Activated CD8-positive, alpha-beta memory T cell treated with anti-CD3 and anti-CD28 coated beads for 1 hour (primary cell): ENCODE measurements at places on chromosomes 1 and 21.

DNA sequence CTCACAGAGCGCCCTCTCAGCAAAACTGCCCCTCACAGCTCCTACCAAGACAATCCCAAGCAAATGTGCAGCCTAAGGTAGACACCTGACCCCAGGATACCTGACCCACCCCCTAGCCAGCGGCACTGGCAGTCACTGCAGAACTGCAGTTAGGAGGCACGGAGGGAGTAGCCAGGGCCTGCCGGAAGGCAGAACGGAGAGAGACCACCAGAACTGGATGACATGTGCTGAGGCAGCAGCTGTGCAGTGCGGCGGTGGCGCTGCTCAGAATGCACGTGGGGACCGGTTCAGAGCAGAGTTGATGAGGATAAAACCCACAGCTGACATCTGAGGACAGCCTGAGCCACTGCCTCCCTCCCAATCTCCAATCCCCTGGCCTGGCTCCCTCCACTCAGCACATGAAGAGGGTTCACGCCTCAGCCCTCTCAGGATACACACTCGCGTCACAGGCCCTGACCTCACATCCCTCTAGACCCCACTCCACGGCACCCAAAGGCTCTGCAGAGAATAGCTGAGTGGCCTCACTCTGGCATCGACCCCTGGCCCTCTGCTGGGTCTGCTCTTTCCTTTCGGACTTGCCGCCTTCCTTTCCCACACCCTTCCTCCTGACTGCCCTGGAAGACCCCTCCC, 29.6 kb downstream of the UBE2G2 start:
- no peak for DNase-seq

GRCh38 chr21:42780617-42781016, 98.7 kb downstream of the WDR4 start:
- no peak for DNase-seq

DNA sequence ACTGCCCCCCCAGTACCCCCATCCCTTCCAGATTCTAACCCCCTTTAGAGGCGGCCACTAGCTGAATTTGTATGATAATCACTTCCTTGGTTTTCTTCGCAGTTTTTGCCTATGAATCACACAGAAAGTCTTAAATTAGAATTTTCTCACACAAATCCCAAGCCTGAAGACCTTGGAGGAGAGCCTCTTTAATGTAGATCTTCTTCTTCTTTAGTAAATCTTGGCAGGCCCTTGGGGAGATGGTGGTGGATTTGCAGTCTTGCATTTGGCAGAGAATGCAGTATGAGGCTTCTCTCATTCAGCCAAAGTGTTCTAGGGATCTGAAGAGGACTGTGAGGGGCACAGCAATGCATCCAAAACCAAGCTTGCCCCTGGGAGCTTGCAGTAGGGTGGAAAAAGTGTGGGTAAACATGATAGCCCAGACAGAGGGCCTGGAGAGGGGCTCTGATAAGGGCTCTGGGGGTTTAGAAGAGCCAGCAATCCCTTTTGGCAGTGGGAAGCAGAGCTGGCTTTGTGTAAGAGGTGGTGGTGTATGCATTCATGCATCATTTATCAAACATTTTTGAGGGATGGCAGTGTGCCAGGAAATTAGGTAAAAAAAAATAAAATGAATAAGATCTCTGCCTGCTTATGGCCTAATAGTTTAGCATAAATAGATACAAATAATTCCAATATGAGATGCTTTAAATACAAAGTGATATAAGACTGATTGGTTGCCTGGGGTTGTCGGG, 7.7 kb upstream of the CDC42 start:
- DNase-seq, result no peak

DNA sequence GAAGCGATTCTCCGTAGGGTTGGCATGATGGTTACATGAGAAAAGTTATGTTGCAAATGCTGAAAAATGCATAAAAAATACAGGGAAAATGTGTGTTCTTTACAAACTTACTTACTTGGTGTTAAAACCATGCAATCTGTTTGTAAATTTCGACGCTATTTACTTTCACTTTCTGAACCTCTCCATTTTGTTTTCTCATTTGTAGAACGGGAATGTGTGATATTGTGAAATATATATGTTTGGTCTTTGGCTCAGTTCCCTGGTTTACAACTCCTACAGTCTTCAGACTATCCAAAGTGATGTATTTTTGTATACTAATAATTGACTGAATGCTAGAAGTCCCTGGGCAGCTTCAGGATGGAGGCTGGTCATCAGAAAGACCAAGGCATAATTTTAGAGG, 982.3 kb downstream of the ADGRL2 start:
- DNase-seq, result no peak

- no peak for DNase-seq
Measured at GRCh38 chr1:91476533-91477217, 24.0 kb upstream of the CDC7 start.

DNA sequence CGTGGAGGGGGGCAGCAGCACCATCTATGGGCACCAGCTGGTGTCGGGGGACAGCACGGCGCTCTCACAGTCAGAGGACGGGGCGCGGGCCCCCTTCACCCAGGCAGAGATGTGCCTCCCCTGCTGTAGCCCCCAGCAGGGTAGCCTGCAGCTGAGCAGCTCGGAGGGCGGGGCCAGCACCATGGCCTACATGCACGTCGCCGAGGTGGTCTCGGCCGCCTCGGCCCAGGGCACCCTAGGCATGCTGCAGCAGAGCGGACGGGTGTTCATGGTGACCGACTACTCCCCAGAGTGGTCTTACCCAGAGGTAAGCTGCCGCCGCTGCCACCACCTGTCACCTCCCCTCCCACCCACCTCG, 106.2 kb upstream of the VAMP3 start:
- DNase-seq, result no peak

DNA sequence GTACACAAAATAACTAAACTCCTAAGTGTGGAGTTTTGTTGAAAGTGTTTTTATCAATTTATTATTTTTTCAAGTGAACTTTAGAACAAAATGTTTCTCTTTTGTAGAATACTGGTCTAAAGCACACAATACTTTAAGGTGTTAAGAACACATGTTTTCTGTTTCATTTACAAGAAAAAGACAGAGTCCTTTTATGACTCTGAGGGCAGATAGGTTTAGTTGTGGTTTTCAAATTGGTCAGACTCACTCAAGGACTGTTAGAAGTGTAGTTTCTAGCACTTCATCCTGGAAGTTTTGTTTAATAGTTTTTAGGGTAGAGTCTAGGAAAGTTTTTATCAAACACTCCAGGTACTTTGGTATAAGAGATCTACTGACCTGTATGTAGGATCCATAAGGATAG, 376.5 kb downstream of the LRRIQ3 start:
- DNase-seq, result no peak

DNA sequence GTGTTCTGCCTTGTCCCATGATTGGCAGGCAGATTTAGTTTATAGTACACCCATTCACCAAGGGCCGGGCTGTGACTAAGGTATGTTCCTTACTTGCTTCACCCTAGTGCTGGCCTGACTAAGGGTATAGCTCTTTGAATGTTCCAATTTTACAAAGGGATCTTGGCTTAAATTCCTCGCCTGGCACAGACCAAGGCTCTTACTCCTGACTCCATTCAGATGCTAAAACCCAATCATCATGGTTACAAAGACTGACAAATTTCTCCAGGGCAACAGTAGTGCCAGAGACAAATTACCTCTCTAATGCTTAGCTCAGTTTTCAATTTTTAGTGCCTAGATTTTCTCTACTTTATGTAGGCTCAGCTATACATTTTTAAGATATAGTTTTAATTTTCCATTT, 11.5 kb upstream of the C1orf53 start:
- no peak for DNase-seq

DNA sequence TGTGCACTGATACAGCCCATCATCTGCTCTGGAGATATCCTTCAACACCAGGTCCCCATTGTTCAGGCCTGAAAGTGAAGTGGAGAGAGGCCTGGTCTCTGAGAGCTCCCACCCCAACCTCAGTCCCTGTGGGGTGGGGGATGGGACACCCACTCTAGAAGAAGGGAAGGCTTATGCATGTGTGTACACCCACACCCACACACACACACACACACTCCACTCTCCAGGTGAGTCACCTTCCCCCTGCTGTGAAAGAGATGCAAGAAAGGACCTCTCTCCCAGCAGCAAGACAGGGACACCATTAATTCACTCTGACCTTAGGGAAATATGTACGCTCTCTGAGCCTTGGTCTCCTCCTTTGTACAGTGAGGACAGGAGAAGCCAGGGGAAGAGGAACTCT, 5.9 kb downstream of the VSIG8 start:
- DNase-seq, result no peak

DNA sequence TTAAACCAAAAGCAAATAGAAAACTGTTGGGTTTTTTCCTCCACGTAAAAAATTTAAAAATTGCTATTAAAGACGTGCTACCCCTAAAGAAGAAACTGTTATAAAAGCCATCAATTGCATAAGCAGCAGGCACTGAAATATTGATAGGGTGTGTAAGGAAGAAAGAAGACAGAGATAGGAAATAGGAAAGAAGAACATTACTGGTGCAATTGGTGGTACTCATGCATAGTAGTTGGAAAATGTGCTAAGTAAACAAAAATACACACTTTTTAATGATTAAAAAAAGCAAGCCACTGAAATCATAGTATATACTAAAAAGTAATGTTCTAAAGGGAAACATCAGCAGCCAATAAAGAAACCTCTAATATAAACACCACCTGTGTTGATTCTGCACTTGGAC, 52.8 kb upstream of the ANGPTL3 start:
- no peak for DNase-seq

DNA sequence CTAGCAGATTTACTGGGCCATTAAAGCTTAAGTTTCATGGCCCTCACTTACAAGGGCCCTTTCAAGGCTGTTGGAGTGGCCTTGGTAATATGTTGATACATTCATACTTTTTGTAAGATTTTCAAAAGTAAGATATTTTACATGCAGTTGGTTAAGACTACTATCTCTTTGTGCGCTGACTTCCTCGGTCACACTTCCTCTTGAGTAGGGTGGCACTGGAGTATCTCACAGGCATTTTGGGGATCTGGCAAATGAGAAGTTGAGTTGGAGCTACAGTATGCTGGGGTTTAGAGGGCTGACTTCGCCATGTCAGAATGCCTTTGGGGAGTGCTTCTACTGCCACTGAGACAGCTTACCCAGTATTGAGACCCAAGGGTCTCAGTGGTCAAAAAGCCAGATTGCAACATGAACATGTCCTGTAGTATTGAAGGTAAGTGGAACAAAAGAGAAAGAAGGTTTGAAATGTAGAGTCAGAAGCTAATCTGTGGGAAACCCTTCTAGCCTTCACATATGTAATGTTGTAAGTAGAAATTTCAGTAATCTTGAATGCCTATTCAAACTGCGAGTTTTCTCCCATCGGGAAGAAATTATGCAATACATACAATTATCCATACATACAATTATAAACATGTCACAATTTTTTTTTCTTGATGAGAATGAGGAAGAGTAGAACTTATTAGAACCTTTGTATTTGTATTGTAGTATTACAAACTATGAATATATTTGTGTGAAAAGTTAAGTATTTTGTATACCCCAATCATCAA, 32.3 kb upstream of the RALGPS2 start:
- no peak for DNase-seq

DNA sequence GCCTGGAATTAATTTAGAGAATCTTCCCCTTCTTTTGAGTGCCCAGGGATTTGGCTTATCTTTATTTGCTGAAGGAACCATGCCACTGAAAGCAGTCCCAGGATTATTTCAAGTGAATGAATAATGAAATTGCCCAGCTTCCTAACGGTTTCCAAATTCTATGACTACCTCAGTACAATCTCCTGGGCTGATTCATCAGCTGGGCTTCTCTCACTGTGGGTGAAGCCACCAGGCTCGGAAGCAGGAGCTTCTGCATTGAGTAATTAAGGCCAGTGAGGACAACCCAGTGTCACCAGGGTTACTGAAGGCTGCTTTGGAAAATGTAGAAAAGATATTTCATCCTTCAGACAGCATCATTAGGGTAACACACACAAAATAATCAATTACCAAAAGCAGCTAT, 169.8 kb downstream of the DAB1 start:
- DNase-seq, result no peak

- DNase-seq, result no peak
Measured at GRCh38 chr1:170267317-170267716, 121.6 kb downstream of the NTMT2 start.

DNA sequence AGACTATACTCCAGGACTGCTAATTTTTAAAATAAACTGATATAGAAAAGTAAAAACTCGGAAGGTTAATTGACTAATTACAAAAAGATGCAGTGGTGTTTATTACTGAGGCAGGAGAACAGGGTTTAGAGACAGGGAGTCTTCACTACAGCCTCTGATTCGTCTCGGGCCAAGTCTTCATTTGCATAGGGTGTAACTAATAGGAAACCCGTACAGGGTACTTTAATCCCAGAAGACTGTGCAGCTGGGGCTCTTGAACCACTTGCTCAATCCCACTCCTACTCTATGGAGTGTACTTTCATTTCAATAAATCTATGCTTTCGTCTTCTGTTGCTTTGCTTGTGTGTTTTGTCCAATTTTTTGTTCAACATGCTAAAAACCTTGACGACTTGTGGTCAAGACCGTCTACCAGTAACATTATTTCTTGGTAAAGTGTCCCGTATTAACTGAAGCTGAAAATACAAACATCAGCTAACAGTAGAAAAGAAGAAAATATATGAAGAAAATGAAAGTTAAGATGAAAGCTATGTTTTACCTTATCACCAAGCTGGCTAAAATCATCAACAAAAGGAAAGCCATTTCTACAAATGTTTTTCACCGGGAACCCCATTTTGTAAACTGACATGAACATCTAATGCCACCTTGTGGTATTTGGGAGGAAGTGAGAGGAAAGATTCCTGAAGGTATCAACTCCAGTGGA, 8.0 kb downstream of the SDHB start:
- DNase-seq, result no peak

DNA sequence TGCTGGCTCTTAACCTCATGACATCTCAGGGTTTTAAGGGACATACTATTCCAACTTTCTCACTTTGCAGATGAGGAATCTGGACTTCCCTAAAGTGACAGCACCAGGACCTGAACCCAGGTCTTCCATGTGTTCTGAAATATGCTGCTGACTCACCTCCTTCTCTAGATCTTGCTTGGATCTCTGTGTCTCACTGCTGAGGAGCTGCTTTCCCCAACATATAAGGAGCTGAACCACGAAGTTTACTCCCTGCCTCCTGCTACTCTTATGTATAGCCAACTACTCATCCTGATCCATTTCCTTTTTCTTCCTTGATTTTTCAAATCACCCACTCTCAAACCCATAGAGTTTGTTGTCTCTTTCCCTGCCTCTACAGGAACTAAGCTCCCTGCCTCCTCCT, 38.2 kb downstream of the ALG14 start:
- DNase-seq, result no peak

- DNase-seq, result no peak
Measured at GRCh38 chr21:36661511-36662309, 37.2 kb upstream of the SIM2 start.

DNA sequence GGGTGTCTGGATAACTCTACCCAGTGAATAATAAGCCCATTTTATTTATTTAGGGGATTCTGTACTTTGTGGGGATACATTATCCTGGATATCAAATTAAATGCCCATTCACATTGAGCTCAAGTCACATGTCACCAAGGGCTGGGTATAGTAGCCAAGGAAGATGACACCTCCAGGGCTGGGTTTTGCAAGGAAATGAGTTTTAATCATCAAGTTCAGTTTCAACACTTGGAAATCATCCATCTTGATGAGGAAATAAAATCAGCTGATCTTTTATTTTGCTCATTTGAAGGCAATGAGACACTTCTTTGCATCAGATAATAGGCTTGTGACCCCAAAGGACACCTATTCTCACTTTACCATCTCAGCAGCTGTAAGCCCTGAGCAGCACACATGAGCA, 80.0 kb upstream of the TNR start:
- no peak for DNase-seq
